Adipose tissue (tissue), 3 donors: ENCODE measurements at places on chromosomes 1 and 21. TPM values are rescaled to one million over a fixed set of nuclear protein-coding genes. Genes with fewer than 3 reads are reported as not detected.

The PDE4B gene
- polyA plus RNA-seq = 9.4 TPM

The MAB21L3 gene
- 0.56 TPM for polyA plus RNA-seq

The RNF186 gene
- polyA plus RNA-seq = 76.3 TPM

The SELL gene
- polyA plus RNA-seq = 3.8 TPM

The LENEP gene
- not detected for polyA plus RNA-seq

The PLEKHN1 gene
- 0.38 TPM for polyA plus RNA-seq

The FMO4 gene
- 2.6 TPM for polyA plus RNA-seq

The CLEC20A gene
- polyA plus RNA-seq = not detected

The FAM76A gene
- polyA plus RNA-seq = 5.4 TPM

The NCDN gene
- 5.3 TPM for polyA plus RNA-seq

The NBPF6 gene
- not detected for polyA plus RNA-seq

The RNU1-4 gene
- not detected for polyA plus RNA-seq

The RPE65 gene
- polyA plus RNA-seq = not detected

The KRTAP21-2 gene
- polyA plus RNA-seq = not detected

The TRPM2 gene
- 0.72 TPM for polyA plus RNA-seq
